ENCODE measurements at places on chromosomes 7 and 10.

DNA sequence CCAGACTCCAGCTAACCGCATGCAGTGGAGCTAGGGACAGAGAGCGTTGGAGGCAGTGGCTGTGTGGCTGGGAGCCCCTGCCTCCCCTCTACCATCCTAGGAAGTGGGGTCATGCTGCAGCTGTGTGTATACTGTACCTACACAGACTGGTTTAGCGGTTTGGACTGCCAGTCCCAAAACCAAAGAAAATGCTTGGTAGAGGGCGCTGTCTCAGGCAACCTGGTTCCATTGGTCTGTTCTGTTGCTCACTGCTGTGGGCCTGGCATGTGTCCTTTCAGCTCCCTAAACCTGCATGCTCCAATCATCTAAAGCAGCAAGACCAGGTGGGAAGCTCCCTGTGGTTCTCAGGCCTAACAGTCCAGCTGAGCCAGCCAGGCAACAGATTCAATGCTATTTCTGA is 4.5 kb downstream of the RBP4 start:
- no peak for DNase-seq

GRCh38 chr10:62266611-62267010 is 2.0 kb downstream of the RTKN2 start:
- no peak for DNase-seq

DNA sequence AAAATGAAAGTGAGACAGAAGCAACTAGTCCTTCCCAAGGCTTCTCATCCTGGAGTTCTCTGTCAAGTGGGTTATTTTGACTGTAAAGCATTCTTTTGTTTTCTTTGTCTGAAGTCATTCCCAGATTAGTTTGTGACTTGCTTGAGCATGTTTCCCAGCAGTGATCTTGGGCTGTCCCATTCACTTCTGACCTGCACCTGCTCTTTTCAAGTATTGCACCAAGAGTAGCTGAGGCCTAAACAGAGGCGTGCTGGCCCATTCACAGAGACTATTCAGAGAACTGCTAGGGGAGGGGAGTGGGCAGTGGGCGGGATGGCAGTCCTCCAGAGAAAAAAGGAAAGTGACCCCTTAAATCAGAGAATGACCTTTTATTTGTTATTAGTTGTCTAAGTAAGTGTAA is 61.3 kb downstream of the CACNA2D1 start:
- DNase-seq, result no peak

GRCh38 chr7:7639421-7639820 is 1.1 kb upstream of the UMAD1 start:
- no peak for DNase-seq

GRCh38 chr7:128869944-128870285 is 7.3 kb downstream of the ATP6V1F start:
- DNase-seq, result no peak

- no peak for DNase-seq
Observed at GRCh38 chr10:77321838-77322237, 315.8 kb downstream of the KCNMA1 start.

DNA sequence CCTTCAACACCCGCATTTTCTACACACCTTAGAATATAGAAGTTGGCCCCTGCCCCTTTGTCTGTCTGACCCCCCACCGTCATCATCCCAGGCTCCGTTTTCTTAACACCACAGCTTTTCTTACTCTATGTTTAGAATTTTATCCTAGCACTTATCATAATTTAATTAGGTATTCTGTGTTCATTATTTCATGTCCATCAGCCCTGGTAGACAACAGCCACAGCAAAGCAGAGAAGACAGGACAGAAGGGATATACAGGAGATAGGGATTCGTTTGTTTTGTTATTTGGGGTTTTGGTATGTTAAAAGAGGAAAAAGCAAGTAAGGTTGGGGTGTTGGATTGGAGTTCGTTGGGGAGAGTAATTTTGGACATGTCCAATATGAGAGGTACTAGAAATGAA is 48.8 kb downstream of the ITGA8 start:
- no peak for DNase-seq

DNA sequence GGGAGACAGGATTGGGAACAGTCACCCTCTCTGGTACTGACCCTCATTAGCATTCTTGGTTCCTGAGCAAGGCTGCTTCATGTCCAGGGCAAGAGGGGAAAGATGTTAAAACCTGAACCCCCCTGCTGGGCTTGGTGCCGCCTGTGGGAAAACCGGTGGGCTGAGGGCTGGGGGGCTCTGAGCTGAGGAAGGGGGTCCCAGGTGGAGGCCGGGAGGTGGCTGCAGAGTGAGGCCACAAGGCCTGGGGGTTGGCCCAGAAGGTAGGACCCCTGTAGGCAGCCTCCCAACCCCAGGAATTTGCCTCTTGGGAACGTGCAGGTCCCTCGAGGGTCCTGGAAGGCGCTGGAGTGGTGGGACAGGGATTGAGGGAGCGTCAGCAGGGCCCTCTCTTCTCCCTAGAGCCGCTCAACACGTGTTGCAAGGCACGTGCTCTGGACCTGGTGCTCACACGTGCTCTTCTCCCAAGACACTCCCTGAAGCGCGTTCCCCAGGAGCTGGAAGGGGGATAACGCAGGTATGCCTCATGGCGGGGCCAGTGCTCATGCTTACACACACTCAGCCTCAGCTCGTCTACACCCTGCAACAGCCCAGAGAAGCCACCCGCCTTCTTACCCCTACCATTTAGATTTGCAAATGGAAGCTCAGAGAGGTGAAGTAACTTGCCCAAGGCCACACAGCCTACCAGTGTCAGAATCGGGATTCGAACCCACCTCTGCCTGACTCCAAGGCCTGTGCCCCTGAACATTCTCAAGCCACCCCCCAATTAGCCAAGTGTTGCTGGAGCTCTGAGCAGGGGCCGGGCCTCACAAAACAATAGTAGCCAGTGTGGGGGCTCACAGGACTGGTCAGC is 64.4 kb downstream of the LHPP start:
- no peak for DNase-seq
